ENCODE measurements at places on chromosomes 13 and 19.

- no peak overlapping the region for H3K4me3 ChIP-seq
- peaks cover 9% of the 10 kb centered on the region for H3K36me3 ChIP-seq
These were observed 11.0 kb downstream of the TSHZ3 start for GRCh38 chr19:31338069-31338776.

DNA sequence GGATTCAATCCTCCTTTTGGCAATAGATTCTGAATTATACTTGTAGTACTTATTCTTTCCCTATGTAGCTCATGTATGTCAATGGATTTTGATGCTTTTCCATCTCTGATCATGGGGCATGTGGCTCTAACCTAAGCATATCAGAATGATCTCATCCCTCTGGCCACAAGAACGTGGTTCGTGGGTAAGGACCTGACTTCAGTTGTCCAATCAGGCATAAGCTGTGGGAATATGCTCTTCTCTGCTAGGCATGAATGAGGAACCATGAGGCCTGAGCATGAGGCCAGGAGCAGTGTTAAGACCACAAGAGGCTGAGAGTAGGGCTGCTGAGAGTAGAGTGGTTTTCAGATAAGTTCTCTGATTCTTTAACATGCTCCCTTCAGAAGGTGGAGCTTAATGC is 292.4 kb upstream of the TSHZ3 start:
- H3K27ac ChIP-seq, result no peak overlapping the region
- H3K36me3 ChIP-seq, result no peaks in the 10 kb centered on the region
- H3K4me3 ChIP-seq, result no peak overlapping the region
- DNase-seq, result no peak
- H3K4me1 ChIP-seq, result no peaks in the 10 kb centered on the region

DNA sequence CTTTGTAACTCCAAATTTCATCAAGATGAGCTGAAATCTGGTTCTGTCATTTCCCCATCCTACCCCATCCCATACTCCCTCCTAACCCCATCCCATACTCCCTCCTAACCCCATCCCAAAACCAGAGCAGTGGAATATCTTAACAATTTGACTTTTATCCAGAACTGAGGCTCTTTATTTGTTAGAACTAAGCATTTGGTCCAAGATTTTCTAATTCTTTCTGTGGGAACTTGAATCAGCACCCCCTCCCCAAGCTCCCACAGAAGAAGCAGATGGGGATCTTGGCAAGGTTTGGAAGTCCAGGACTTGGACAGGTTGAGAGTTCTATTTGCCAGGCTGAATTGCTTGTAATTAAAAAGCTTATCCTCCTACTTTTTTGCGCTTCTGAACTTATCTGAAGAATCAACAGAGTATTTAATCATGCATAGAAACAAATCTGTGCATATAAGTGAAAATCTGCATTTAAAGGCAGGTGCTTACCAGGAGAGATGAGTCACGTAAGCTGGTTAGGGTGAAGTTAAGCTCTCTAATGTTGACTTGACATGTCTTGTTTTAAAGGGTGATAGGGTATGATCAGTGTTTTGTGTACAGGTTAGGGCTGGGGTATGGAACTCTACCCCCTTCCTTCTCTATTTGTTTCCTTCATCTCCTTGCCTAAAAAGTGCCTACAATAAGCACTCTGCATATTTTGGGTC is 111.1 kb downstream of the COG6 start:
- peaks cover 13% of the 10 kb centered on the region for H3K4me1 ChIP-seq
- H3K27ac ChIP-seq, result no peak overlapping the region
- H3K4me3 ChIP-seq, result no peak overlapping the region
- H3K36me3 ChIP-seq, result no peaks in the 10 kb centered on the region

DNA sequence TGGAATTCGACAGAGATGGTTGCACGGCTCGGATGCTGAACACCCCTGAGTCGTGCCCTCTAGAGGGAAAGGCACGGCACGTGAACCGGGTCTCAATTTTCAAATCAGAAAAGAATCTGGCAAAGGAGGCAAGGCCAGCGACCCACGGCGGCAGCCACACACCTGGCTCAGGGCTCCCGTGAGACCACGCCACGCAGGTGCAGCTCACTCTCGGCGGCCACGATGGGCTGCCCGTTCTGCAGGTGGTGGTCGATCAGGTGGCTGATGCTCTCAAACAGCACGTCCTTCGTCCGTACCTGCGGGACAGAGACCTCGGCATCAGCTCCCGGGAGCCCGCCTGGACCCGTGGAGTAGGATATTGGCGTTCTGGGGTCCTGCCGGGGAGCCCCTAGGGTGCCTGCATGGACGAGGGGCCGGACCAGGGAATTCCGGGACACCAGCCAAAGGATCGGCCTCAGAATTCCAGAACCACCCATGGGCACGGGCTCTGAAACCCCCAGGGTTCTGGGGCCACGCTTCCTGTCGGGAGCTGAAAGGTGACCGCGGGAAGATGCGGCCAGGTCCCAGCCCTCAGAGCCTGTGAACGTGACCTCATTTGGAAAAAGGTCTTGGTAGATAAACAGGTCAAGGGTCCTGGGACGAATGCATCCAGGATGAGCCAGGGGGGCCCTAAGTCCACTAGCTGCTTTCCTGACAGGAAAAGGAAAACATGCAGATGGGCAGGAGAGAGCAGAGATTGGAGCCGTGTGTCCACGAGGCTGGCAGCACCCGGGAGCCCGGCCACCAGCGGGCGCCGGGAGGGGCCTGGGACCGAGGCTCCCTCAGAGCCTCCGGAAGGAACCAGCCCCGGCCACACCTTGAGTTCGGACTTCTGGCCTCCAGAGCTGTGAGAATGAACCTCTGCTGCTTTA is 10.1 kb upstream of the C2CD4C start:
- no peak overlapping the region for H3K27ac ChIP-seq
- no peaks in the 10 kb centered on the region for H3K27me3 ChIP-seq
- no peak overlapping the region for H3K4me3 ChIP-seq
- H3K4me1 ChIP-seq, result no peaks in the 10 kb centered on the region
- H3K36me3 ChIP-seq, result no peaks in the 10 kb centered on the region

- H3K27ac ChIP-seq, result no peak overlapping the region
- DNase-seq, result no peak
- no peaks in the 10 kb centered on the region for H3K27me3 ChIP-seq
- H3K4me1 ChIP-seq, result peaks cover 36% of the 10 kb centered on the region
These were observed 110.9 kb downstream of the CRYL1 start for GRCh38 chr13:20414546-20415305.
